ENCODE measurements at places on chromosomes 3 and 15. TPM values are rescaled to one million over a fixed set of nuclear protein-coding genes. Genes with fewer than 3 reads are reported as not detected.
A peak's percentile ranks its signal among the peaks of the same experiment; 100 is the strongest.

GRCh38 chr3:158765518-158766205, 33.4 kb upstream of the RARRES1 start:
- DNase-seq = no peak

DNA sequence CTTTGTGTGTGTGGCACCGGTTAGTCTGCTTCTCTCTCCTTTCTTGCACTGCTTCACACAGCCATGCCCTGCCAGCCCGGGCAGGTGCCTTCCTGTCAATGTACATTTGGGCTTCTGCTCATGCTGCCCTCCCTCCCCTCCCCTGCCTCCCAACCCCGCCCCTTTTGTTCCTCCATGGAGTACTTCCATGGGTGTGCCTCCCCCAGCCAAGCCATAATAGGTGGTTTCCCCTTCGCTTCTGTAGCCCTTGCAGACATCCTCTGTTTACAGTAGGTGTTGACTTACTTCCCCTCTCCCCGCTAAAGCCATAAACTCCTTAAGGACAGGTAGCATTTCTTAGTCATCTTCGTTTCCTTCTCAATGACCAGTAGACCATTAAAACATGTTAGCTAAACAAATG, 31.8 kb upstream of the CRTC3 start:
- DNase-seq = no peak

DNA sequence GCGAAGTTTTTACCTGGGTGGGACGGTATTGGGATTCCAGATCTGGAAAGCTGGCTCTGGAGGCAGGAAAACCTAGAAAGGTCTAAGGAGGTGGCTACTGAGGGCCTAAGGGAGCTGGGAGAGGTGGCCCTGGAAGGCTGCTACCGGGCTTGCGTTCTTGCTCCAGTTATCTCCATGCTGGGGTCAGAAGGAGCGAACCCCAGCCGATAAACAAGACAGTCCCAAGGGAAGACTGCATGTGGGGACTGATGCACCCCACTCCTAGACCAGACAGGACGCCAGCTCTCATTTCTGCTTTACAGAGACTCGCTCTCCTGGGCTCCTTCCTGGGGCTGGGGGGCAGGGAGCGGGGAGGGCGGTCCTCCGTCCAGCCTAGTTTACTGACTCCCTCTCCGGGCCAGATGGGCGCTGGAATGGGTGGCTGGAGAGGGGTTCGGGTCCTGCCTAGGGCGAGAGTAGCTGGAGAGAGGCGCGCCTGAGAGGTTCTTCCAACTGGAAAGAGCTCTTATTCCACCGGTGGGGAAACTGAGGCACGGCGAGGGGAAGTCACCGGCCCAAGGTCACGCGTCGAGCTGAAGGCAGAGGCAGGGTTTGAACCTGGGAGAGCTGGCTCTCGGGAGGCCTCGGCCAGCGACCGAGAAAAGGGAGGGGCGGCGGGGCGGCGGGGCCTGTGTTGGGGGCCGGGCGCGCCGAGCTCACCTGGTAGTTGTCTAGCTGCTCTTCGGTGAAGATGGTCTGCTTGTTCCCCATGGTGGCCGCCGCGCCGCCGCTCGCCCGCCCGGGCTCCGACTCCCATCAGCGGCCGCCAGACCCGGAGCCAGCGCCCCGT, 565 bp downstream of the CIB2 start:
- no peak for DNase-seq

Gene C2CD4A
- total RNA-seq = not detected

Gene IQCH
- 0.51 TPM for total RNA-seq

- DNase-seq = no peak
Measured at GRCh38 chr3:58560771-58561311, 16.4 kb downstream of the FAM107A start.

GRCh38 chr15:69631005-69631404, 178.4 kb downstream of the RPLP1 start:
- DNase-seq = no peak

DNA sequence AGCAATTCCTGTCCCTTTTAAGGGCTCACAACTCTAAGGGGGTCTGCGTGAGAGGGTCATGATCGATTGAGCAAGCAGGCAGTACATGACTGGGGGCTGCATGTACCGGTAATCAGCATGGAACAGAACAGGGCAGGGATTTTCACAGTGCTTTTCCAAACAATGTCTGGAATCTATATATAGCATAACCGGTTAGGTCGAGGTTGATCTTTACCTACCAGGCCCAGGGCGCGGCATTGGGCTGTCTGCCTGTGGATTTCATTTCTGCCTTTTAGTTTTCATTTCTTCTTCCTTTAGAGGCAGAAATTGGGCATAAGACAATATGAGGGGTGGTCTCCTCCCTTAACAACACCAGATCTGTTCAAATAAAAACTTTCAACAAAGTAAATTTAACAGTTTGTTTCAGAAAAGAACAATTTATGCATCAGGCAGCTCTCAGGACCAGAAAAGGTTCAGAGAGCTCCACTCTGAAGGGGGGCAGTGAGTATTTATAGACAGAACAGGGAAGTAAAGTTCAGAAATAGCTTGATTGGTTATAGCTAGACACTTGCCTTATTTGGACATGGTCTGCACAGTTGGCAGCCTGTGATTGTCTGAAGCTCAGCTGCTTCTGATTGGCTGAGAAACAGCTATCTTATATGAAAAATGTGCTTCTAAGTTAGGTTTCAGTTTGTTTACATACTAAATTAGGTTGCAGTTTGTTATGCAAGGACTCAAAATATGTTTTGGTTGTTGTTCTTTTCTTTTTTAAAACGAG, 17.2 kb upstream of the B4GALT4 start:
- no peak for DNase-seq

- no peak for DNase-seq
Measured at GRCh38 chr3:57224856-57225255, 2.7 kb upstream of the APPL1 start.

Gene EIF4E3
- 49.2 TPM for total RNA-seq

Gene MASP1
- total RNA-seq = 129 TPM

- DNase-seq = no peak
Measured at GRCh38 chr3:89762405-89762804, 655.0 kb downstream of the EPHA3 start.

GRCh38 chr15:92885224-92886041, 14.7 kb upstream of the CHD2 start:
- no peak for DNase-seq

- DNase-seq = peak; percentile 89
Measured at GRCh38 chr3:196639483-196640296, at the start of gene NRROS. NRROS (plus strand) TSS chr3:196639694; CDS start chr3:196654540, 14,846 bp downstream.

GRCh38 chr15:52368402-52368801, 72.8 kb upstream of the MYO5C start:
- DNase-seq = no peak

DNA sequence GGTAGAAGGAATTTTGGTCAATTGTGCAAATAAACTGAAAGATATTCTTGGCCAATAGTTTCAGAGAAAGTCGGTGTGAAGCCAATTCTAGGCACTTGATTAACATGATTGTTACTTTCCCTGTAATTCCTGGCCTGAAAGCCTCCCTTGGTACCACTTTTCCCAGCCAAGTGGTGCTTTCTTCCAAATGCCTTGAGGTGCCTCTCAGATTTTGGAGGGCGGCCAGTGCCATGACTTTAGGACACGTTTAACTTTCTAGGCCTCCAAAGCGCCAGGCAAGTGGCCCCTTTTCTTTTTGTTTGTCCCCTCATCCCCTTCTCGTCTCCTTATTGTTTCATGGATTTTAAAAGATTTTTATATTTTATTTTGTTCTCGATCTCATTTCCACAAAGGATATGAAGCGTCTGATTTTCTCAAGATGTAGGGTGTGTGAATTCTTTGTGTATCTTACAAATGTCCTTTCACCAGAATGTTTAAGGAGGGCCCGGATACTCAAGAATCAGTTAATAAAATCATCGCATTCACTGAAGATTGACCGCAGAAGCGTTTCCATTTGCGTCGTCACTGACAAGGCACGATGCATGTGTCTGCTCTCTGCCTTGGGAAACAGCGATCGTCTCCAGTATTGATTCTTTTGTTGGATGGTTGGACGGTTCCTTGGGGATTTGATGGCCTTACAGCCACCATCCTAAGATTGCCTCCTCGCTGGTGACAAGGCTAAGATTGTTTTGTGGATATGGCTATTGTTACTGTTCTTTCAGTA, 87.8 kb downstream of the ASB7 start:
- no peak for DNase-seq

Gene GP5
- total RNA-seq = not detected

DNA sequence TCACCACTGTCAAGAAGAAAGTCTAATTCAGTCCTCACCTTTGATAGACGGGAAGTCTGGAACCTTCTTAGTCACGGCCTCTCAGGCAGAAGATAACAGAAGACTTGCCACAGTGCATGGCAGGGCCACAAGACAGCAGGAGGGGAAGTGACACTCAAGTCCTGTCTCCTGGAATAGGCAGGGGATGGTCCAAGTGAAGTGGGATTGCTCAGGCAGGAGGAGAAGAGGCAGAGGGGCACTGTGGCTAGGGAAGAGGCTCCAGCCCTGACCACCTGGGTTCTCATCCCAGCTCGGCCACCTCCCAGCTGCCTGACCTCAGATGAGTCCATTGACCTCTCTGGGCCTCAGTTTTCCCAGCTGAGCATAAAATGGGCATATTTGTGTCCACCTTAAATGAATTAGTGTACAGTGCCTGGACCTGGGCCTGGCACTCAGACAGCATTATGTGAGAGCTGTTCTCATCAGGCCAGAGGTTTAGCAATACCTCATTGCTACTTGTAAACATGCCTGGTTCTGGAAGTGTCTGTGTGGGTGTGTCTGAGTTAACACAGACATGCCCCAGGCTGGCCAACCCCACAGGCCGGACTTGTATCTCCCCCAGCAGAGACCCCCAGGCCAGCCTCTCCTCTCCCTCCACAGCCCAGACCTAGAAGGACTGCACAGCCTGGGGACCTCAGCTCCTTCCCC, 11.5 kb upstream of the PCSK6 start:
- DNase-seq = no peak

GRCh38 chr15:60384053-60384452, 13.7 kb downstream of the ANXA2 start:
- no peak for DNase-seq

Gene VPS8
- 46.1 TPM for total RNA-seq

DNA sequence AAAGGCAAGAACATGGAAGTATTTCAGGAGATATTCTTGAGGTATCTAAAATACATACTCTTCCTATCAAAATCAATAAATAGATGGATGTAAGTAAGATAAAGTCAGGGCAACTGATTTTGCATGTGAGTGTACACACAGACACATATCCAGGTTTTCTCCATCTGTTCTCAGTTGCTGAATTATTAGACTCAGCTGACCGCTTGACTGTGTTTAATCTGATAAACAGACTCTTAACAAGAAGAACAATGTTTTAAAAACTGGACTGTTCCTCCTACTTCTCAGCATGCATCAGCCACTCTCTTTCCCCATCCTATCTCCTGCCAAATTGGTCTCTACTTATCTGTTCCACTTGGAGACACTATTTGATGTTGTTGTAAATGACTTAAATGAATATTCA, 73.5 kb downstream of the GOLGA8G start:
- DNase-seq = no peak

- DNase-seq = no peak
Measured at GRCh38 chr15:71679793-71680353, 130.5 kb upstream of the NR2E3 start.
